Stimulated activated CD4-positive, alpha-beta T cell treated with anti-CD3 and anti-CD28 coated beads, Interleukin-1b, Interleukin-23, amount 100 ng/mL, for 1 hour (primary cell): ENCODE measurements at places on chromosomes 3 and 15.
A peak's percentile ranks its signal among the peaks of the same experiment; 100 is the strongest.

DNA sequence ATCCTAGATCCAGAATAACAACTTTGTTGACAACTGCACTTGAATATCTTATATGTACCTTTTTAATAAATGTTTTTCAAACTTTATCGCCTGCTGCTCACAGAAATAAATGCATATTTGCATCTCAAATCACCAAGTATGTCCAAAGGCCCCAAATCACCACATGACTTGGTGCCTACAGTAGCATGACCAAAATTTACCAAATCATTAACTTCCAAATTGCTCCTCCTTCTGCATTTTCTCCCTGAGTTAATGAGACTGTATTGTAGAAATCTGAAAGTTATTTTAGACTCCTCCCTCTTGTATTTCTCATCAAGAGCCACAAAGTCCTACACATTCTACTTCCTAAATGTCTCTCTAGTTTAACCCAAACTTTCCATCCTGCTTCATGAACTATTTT is 635.5 kb upstream of the NAALADL2 start:
- no peak for DNase-seq

GRCh38 chr3:10876661-10877060 is 60.6 kb downstream of the SLC6A11 start:
- DNase-seq: no peak

DNA sequence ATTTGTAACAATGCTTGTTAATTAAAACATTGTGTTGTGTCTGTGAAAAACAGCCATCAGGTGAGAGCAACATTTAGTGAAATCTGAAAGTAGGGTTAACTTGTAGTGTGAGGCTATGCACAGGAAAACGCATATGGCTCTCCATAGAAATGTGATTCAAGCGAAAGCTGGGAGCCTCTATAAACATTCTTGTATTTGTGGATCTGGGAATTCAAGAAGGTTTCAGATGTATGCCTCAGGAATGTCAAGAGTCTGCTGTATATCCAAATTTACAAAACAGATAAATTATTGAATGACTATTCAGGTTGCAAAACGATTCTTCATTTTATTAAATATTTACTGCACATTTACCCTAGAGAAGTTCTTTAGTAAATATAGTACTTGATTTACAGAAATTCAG is 166.0 kb downstream of the THSD4 start:
- DNase-seq: no peak

DNA sequence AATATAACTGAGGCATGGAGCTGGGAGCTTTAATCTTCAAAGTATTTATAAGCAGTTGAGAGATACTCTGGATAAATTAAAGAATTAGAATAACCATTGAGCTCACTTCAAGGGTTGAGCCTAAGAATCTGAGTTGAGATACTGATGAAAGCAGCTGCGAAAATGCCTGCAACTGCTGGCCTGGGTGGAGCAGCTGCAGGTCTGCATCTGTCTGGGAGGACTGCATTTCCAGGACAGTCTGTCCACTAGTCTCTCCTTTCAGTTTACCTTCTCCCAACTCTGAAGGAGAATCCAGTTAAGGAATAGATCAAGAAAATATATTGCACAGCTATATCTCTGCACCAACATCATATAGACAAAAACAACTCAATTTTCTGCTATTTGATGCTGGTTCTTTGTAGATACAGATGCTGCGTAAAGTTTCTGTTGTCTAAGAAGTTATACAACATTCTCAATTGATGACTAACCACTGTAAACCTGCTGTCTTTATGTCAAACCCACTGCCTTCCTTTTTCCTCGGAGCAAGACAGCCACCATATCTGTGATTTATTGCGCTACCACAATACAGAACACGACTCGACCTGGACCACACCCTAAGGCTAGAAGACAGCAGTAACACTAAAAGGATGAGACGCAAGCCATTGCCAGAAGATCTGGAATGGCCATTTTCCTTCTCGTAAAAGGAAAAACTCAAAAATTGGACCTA is 245.1 kb downstream of the MAGI1 start:
- no peak for DNase-seq

GRCh38 chr15:94582368-94582767 is 351.0 kb downstream of the MCTP2 start:
- DNase-seq: no peak

GRCh38 chr3:187227658-187228258 is 30.5 kb downstream of the RTP1 start:
- no peak for DNase-seq

DNA sequence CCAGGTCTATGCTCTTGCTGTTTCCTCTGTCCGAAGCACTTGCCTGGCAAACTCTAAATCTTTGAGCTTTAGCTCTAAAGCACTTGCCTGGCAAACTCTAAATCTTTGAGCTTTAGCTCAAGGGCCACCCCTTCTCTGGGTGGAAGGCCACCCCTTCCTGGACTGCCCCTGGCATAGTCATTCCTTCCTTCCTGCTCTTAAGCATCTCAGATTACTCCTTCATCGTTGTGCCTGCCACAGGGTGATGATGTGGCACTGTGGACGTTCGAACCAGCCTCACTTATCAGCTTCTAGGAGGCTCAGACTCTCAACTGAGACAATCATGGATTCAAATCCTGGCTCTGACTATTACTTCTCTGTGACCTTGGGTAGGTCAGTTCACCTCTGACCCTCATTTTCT is 10.5 kb upstream of the CRABP1 start:
- no peak for DNase-seq

- DNase-seq: no peak
These were observed 37.8 kb upstream of the GOLGA6B start for GRCh38 chr15:72616491-72617210.

- no peak for DNase-seq
These were observed 7.3 kb downstream of the TMEM43 start for GRCh38 chr3:14132120-14132519.

DNA sequence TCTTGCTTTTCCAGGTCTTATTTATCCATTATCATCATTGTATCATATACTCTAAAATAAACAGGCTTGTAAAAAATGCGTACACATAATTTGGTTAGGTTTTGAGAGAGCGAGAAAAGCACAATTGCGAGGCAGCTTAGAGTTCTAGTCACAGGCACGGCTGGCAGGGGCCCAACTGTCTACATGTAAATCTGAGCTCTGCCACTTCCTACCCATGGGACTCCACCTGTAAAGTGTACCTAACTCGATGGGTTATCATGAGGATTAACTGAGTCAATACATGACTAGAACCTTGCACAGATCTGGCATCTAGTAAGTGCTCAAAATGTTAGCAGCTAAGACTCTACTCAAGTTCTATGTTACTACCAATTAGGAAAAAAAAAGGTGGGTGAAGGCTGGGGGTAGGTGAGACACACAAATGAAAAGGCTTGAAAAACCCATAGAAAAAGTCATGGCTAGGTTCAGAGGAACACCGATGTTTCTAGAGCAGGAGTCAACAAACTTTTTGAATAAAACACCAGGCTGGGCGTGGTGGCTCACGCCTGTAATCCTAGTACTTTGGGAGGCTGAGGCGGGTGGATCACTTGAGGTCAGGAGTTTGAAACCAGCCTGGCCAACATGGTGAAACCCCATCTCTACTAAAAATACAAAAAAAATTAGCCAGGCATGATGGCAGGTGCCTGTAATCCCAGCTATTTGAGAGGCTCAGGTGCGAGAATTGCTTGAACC is 36.2 kb downstream of the GLB1 start:
- DNase-seq: peak; percentile 31

DNA sequence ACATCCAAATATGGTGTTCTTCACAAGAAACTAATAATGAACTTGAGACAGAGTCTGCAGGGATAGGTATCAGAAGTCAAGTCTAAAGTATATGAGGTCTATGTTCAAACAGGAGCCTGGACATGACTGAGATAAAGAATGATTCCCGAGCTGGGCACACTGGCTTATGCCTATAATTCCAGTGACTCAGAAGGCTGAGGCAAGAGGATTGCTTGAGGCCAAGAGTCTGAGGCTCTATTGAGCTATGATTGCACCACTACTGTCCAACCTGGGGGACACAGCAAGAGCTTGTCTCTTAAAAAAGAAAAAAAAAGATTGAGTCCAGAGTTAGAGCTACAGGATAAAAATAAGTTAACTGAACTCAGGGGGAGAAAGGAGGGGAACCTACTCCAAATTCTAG is 246.5 kb downstream of the LRRN1 start:
- DNase-seq: no peak

DNA sequence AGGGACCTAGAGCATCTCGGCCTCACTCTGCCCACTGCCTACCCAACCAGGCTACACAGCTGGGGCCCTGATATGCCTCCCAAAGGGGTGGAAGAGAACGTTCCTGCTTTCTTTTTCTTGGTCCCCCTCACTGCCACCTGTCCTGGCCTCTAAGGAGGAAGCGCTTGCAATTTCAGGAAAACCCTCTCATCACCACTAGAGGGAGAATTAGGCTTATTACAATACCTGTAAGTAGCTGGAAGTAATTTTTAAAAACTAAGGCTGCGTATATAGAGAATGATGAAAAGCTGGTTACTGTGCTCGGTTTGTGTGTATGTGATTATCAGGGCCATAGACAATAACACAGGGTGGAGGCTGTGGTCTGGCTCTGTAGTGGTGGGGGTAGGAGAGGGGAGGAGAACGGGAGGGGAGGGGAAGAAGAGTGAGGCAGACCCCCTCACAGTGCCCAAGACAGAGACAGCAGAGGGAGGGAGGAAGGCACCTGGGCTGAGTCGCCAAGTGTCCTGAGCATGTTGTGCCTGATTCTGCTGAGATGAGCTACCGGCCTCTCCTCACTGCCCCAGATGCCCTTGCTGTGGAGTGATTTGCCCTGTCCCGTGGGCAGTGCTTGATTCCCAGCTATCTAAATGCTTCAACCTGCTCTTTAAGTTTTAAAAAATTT is 3.3 kb downstream of the GABRG3 start:
- no peak for DNase-seq

GRCh38 chr15:26374806-26375205 is 398.1 kb downstream of the GABRB3 start:
- DNase-seq: no peak

DNA sequence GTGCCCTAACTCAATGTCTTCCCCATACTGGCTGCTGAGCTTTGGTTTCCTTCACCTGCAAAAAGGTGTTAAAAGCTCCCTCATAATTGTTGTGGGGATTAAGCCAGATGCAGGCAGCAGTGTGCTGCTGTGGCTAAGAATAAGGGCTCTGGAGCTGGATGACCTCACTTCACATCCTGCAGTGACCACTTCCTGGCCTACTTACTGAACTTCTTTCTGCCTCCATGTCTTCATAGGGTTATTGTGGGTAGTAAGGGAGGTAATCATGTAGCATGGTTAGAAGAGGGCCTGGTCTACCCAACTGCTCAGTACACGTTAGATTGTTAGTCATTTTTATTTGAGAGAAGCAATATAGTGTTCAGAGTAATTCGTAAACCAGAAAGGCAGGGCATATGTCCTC is 18.4 kb downstream of the GYG1 start:
- no peak for DNase-seq

DNA sequence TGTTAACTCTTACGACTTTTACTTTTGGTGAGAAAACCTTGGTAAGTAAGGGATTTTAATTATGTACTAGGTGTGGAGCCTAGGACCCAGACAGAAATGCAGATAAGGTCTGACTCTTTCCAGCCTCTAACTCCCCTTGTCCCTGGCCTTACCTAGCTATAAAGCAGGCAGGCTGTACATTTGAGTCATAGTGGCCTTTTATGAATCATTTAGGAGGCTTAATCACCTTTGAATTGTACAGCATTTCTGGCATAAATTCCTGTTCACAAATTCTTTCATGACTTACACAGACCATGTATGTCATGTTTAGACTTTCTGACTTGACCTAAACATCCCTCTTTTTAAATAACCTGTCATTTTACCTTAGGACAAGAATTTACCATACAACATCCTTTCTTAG is 47.4 kb downstream of the CHCHD4 start:
- DNase-seq: no peak

DNA sequence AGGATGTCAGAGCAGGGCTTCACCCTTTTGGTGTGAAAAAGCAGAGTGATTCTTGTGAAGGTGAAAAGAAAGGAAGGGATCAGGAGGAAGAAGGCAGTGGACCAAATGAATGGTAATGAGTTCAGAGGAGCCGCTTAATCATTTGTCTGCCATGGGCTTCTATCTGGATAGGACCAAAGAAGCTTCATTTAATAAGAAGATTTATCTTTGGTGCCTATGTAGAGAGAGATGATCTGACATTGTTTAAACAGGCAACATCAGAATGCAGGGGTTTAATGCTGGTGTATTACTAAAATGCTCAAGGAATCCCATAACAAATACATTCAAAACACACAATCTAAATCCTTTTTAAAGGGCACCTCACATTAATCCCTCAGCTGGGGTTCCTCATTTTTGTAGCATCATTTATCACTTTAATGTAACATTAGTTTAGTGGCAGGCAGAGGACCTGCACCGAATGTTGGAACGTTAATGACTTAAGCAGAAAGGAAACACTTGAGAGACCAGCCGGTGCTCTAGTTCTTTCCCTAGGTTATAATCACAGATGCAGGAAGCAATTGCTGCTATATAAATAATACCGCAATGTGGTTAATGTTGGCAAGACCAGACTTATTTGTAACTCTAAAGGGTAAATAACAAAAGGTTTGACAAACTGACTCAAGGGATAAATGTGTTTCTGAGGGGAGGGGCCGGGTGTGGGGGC is 27.9 kb upstream of the IL1RAP start:
- no peak for DNase-seq

DNA sequence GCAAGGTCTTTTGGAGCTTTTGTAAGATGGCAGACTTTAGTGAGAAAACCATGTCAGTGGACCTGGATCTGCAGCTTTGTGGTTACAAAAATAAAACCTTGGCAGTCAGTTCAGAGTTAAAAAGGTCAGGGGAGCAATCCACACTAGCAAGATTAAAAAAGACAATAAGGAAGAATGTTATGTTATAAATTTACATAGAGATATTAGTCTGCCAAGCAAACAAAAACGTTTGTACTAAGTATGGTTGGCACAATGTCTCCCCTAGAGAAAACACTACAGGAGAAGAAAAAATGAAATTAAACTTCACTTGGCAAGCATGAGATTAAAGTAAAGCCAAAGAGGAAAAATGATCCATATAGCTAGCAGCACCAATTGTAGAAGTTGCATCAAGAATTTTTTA is 205.0 kb downstream of the LSAMP start:
- DNase-seq: no peak

- no peak for DNase-seq
These were observed 542.7 kb upstream of the MDFIC2 start for GRCh38 chr3:70855149-70855548.
